ENCODE measurements at places on chromosomes 16 and 17.

DNA sequence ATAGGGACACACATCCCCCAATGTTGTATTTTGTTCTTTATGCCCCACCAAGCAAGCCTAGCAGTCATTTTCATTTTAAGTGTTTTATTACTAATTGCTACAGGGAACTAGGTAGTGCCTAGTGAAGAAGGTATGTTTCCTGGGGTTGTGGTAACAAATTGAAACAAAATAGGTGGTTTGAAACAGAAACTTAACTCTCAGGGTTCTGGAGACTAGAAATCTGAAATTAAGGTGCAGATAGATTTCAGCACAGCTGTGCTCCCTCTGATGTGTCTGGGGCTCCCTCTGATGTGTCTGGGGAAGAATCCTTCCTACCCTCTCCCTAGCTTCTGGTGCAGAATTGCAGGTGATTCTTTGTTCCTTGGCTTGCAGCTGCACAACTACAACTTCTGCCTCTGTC lies 390.1 kb downstream of the ZFHX3 start:
- DNase-seq, result no peak

GRCh38 chr16:4806280-4806679 lies 3.8 kb upstream of the ROGDI start:
- no peak for DNase-seq

DNA sequence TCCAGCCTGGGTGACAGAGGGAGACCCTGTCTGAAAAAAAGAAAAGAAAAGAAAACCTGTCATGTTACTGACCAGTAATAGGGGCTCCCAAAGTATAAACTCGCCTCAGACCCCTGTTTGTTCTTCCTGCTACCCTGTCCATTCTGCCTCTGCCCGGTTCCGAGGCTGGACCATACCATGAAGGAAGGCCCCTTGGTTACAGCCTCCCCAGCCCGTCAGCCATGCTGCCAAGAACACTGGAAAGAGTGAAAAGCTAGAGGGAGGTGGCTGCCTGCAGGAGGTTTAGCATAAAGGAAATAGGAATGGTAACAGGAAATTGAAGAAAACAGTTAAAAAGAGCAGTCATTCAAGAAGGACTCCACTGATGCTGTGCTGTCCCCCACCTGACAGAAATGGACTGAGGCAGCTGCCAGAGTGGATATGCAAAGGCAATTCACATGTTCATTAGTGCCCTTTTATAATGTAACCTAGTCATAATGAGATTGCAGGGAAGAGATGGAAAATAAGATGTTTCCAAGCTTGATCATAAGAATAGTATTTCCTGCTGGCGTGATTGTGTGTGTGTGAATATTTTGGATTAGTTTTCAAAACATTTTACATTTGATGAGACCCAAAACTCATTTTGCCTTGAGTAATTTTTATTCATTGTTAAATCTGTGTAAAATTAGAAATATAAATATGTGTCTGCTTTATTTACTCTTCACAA lies 102.6 kb downstream of the GOSR1 start:
- no peak for DNase-seq

DNA sequence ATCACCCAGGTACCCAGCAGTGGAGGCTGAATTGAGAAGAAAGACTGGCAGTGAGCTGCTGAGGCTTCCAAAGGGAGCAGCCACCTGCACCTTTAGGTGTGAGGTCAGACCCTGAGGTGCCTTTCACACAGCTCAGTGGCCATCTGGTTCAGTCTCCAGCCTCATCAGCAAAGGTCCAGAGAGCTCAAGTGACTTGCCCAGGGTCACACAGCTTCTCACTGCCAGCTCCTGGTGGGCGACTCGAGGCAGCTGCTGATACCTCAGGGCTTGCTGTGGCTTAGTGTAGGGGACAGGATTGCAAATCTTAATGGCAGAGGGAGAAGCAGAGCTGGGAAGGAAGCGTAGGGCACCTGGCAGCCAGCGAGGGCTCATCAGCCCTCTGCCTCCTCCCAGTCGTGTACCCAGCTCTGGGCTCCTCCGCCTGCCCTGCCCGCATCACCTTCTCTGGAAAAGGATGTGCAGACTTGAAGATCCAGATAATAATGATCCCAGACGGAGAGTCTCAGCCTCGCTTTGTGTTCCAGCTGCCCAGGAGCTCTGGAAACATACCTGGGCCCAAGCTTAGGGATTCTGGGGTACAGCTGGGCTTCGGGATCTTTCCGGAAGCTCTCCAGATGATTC lies 165.3 kb upstream of the GSE1 start:
- no peak for DNase-seq

DNA sequence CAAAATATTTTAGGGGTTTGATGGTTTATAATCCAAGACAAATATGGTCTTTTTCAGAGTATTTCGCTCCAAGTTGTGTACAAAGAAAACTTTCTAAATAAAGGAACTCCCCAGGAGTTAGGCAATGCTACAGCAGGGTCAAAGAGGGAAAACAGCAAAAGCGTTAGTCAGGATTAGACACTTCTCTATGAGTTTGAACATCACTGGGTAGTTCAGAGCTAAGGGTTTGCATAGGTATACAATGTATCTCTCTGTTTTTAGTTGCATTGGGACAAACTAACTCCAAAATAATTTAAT lies 34.8 kb downstream of the FAM20A start:
- DNase-seq, result no peak

DNA sequence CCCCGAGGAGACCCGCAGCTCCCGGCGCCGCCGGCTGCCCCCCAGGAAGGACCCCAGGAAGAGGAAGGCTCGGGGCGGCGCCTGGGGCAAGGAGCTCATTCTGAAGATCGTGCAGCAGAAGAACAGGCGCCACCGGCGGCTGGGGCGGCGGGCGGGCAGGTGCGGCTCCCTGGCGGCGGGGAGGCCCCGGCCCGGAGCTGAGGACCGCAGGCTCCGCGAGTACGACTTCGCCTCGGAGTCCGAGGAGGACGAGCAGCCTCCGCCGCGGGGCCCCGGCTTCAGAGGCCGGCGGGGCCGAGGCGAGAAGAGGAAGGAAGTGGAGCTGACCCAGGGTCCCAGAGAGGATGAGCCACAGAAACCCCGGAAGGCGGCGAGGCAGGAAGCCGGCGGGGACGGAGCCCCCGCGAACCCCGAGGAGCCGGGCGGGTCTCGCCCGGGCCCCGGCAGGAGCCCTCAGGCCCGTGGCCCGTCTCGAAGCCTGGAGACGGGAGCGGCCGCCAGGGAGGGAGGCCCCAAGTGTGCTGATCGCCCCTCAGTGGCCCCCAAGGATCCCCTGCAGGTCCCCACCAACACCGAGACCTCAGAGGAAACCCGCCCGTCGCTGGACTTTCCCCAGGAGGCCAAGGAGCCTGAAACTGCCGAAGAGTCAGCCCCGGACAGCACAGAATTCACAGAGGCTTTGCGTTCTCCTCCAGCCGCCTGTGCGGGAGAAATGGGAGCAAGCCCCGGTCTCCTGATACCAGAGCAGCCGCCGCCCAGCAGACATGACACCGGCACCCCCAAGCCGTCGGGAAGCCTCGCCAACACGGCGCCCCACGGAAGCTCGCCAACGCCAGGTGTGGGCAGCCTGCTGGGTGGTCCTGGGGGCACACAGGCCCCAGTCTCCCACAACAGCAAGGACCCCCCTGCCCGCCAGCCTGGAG lies 22.3 kb upstream of the ZFPM1 start:
- DNase-seq, result peak; percentile 7

GRCh38 chr17:62676231-62676943 lies 48.9 kb downstream of the MRC2 start:
- no peak for DNase-seq

GRCh38 chr17:6599364-6599763 lies 41.1 kb downstream of the KIAA0753 start:
- DNase-seq, result no peak

GRCh38 chr16:12420661-12421209 lies 383.0 kb downstream of the CPPED1 start:
- DNase-seq, result no peak

- no peak for DNase-seq
These were observed 224.5 kb downstream of the ZNF423 start for GRCh38 chr16:49631187-49632041.

DNA sequence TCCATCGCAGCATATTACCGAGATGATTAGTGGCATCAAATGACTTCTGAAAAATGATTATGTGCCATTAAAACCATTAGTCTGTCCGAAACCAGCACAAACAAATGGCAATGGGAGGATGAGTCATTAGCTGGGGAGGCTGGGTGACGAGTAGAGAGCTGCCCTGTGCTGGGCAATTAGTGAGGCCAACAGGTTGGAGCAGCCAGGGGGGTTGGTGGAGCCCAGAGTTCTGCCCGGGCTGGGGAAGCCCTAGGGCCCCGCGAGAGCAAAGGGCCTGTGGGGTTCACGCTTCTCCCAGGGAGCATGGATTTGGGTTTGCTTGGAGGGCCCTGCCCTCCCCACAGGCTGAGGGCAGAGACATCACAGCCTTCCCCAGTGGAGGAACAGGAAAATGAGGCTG lies 152.1 kb upstream of the RPL38 start:
- DNase-seq, result no peak

- DNase-seq, result no peak
These were observed 229.9 kb upstream of the SDK2 start for GRCh38 chr17:73874008-73874720.

DNA sequence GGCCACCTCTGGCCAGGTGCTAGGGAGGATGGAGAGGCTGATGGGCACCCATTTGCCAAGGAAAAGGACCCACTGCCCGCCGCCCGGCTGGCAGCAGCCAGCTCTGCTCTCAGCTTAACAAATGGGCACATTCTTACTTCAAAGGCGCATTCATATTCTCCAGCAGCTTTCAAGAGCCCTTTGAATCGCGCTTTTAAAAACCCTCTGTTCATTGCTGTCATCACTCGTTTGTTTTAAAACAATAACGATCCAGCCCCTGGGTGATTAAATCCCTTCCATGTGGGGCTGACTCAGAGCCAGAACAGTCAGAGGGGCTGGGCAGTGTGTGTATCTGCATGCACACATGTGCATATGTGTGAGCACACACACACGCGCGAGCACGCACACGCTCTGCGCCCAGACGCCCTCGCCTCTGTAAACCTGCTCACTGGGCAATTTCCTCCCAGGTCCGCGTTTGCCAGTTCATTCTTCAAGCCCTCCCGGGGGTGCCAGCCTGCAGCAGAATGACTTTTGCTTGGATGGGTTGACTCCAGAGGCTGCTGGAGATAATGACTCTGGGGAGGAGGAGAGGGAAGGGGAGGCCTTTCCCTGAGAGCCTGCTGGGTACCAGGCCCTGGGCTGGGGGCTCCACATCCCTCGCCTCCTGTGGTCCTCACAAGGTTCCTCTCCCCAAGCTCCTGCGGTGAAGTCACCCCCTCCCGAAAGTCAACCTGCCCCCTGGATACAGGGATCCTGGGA lies 133.1 kb downstream of the SDK2 start:
- no peak for DNase-seq

GRCh38 chr16:30115238-30115637 lies 1.9 kb upstream of the GDPD3 start:
- DNase-seq, result no peak

DNA sequence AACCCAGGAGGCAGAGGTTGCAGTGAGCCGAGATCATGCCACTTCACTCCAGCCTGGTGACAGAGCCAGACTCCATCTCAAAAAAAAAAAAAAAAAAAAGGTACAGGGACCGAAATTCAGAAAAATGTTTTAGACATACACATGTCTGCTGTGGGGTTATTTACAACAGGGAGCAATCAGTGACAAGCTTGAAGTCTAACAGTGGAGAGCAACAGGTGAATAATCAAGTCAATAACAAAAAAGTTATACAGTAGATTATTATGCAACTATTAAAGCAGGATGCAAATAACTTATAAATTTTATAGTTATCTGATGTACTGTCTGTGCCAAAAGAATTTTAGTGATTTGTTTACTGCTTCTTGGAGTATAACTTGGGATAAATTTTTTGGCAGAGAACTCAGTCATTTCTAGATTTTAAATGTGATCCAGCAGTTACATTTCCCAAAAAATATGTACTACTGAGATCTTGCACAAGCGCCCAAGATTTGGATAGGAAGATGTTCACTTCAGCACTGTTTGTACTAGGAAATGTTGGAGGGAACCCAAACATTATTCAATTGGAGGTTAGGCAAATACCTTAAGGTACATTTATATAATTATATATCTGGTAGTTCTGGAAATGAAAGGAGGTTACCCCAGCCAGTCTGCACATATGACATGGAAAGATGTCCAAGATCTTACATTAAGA lies 34.1 kb downstream of the EEF2K start:
- no peak for DNase-seq

DNA sequence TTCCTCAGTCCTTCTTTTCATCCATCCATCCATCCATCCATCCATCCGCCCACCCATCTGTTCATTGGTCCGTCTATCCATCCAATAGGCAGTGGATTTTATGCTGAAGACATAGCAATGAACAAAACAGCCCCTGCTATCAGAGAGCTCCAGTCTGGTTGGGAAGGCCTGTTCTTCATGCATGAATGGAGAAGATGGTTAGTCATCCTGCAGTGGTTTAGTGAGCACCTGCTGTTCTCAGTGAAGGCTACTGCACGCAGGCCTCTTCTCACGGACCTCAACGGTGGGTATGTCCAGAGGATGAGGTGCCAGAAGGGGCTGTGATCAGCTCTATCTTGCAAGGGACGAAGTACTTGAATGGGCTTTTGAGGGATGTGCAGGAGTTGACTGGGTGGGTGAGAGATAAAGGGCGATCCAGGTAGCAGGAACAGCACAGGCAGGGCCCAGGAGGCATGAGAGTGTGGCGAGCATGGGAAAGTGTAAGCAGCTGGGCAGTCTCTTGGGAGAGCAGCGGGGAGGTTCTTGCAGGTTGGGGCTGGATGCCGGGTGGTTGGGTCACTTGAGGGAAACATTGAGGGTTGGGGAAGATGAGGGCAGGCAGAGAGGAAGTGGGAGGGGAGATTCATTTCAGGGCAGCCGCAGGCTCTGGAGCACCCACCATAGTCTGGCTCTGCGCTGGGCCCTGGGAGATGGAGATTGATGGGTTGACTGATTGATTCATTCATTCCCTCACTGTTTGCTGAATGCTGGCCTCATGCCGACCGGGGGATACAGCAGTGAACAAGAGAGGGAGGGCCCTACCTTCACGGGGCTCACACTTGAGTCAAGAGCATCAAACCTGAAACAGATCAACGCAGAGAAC lies 115.0 kb upstream of the CIBAR2 start:
- no peak for DNase-seq

GRCh38 chr17:82544431-82545070 lies 25.0 kb downstream of the FOXK2 start:
- no peak for DNase-seq

- no peak for DNase-seq
These were observed 64.7 kb downstream of the CDK12 start for GRCh38 chr17:39525801-39526506.

GRCh38 chr17:66714046-66715023 lies 120.6 kb upstream of the CACNG5 start:
- DNase-seq, result no peak

All from thyroid gland (tissue), 4 donors.